ENCODE measurements at places on chromosomes 1 and 21.
A peak's percentile ranks its signal among the peaks of the same experiment; 100 is the strongest.

DNA sequence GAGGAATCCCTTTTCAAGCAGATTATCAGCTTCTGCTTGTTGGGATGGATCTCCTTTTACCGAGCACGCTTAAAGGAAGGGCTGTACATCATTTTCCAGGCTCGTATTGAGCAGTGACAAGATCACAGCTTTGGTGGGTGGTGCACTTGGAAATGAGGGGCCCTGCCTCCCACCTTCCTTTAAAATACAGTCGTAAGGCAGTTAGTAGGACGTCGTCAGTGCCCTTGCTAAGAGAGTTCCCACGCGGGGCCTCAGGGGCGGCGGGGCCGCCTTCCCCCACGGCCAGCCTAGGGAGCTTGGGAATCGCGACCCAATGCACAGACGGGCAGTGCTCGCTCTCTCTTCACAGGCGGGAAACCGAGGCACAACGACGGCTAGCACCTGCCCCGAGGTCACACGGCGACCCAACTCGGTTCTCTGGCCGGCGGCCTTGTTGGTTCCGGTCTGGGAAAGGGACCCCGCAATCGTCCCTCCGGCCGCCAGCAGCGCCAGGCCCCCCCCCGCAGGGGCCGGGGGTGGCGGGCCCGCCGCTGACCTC lies 58.6 kb downstream of the H3-3A start:
- no peak for DNase-seq

DNA sequence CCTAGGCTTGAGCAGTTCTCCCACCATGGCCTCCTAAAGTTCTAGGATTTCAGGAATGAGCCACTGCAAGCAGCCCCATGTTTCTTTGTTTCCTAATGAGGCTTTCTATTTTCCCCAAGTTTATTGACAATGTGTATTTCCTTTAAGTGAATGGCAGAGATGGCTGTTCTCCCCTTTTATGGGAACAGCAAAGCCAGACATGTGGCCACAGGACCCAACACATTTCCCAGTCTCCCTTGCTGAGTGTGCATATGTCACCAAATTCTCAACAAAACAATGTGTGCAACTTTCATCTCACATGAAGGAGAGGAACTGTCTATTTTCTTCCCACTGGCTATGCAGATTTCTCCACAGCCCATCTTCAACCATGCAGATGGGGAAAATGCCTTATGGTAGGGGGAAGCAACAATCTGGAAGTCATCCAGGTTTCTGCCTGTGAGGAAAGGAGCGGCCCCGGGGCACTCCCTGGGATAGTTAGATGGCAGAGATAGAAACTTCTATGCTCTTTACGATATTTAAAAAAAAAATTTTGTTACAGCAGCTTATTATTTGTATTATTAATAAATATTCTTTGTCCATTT lies 28.6 kb upstream of the MAP10 start:
- DNase-seq = no peak

DNA sequence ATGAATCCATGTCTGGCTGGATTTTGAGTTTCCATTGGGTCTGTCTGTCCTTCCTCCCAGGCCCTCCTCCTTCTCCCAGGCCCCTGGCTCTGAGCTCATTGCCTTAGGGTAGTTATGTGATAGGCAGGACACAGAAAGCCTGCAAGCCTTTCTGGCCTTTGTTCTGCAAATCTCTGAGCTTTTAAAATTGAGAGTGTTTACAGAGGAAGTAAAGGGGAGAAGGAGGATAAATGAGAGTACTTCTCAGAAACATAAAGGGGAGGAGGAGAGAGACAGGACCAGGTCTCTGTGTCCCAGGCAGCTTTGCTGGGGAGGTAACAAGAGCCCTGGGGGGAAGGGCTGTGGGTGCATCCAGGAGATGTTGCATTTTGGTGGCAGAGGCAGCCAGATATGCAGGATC lies 126.7 kb downstream of the FOXD2 start:
- DNase-seq = no peak

DNA sequence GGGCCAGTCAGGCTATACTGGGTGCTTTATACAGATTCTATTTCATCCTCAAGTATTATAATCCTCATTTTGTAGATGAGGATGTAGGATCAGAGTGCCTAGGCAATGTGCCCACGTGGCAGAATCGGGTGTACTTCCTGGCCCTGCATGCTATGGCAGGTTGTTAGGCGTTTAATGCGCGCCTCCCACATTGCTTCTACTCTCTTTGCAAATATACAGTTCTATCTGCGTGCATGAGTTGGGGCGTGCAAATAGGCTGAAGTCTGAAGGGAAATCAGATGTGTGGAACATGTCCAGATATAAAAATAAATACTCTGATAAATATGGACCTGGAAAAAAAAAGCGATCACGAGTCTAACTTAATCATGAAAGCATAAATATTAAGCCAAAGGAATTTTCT lies 194.7 kb upstream of the FMN2 start:
- no peak for DNase-seq

GRCh38 chr1:236345728-236346127 lies 48.4 kb upstream of the EDARADD start:
- DNase-seq = no peak

DNA sequence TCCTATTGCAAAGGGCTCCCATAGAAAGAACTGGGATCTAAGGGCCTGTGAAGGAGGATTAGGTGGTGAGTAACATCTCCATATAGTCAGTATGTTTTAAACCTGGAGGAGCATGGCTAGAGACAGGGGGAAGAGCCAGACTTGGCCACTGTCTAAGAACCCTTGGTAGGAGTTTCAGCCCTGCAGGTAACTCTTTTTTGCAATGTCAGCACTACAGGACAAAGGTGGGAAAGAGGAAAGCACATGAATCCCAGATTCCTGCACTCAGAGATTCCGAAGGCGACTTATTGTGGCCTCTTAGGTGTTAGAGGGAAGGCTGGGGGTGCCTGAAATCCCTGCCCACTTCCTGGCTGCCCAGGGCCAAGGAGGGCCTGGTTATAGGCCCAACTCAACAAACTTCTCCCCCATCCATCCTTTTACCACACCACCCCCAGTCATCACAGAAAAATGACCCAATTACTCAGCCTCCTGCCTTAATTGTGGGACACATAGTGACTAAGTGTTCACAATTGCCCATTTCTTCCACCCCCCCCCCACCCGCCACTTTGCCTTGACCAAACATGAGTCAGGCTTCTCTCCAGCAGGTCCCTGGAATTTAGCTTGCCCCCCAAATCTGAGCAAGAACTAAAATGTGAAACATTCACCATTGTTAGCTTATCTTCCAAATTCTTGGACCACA lies 1.9 kb upstream of the NTNG1 start:
- DNase-seq = no peak

GRCh38 chr1:10210841-10211804 lies 753 bp downstream of the KIF1B start:
- DNase-seq = peak; percentile 64

DNA sequence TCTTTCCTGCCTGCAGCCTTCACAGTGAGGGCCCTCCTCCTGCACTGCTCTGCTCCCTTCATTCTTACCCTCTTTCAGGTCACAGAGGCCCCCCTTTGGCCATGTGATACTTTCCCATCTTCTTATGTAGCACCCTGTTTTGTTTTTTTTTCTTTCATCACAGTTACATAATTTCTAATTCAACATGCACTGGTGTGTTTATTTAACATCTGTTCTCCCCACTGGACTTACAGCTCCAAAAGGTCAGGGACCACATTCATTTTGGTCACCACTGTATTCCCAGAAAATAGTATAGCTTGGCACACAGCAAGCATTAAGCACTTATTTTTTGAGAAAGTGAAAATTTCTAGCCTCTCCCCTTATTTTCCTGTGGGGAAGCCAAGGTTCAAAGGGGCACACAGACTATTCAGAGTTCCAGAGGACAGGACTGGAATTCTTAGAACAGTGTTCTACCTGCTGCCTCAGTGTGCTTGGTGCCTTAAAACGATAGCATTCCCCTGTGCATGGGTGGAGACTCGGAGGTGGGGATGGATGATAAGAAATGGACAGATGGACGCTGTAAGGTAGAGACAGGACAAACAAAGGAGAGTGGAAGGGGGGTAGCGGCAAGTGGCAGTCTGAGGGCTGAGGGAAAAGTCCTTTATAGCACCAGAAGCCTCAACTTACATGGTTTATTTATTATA lies 5.3 kb downstream of the DENND2D start:
- no peak for DNase-seq

DNA sequence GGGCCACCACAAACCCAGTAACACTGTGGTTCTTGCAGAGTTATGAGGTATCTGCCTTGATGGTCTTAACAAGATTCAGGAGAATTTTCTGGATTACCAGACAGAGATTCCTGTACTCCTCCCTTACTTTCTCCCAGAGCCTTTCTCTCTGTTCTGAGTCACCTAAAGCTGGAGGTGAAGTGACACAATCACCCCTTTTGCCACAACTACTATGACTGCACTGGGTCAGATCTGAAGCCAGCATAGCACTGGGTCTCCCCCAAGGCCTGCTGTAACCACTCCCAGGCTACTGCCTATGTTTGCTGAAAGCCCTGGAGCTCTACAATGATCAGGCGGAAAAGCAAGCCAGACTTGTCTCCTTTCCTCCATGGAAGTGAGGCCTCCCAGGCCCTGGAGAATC lies 156.7 kb upstream of the NEGR1 start:
- no peak for DNase-seq

GRCh38 chr1:236086537-236086936 lies 21.6 kb upstream of the NID1 start:
- no peak for DNase-seq

DNA sequence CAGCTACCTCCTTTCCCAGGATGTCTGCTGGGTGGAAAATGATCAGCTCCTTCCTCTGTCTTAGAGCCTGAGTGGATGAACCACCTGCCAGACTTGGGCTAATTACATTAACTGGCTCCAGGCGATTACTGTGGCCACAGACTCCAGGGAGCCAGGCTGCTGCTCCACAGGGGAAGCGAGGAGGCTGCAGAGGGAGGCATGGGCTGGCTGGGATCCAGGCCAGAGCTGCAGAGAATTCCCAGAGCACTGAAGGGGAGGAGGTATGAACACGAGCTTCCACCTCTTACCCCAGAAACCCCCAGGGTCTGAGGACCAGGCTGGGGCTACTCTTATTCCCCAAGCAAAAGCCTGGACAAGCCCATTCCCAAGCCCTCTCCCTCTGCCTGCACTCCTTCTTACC lies 136.0 kb upstream of the KLHDC7A start:
- DNase-seq = no peak

DNA sequence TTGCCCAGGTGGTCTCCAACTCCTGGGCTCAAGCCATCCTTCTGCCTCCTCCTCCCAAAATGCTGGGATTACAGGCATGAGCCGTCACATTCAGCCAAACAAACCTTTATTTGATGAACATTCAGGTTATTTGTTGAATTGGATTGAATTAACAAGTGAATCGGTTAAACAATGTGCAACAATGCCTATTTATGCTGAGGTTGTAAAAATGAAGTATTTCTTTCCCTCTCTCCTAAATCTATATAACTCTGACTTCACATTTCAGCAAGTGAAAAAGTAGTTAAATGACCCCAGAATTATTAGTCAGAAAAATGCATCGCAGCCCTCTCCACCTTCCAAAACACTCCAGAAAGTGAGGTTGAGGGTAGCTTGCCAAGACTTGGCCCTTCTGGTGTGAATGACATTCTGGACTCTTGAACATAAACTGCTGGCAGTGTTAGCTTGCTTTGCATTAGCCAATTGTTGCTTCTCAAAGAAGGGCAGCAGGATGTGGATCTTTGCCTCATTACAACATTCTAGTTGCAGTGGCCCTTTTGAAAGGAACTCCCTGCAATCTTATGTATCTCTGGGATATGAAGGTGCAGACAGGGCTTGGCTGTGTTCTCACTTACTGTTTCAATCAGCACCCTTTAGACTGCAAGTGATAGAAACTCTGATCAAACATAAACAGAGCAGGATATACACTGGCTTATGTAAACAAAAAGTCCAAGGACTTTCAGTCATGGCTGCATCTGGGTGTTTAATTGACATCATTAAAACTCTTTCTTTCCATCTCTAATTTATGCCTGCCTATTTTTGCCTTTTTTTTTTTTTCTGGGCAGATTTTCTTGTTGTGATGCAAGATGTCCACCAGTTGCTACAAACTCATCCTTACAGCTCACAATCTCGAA lies 22.4 kb downstream of the EDN2 start:
- no peak for DNase-seq

GRCh38 chr1:214666674-214667073 lies 63.7 kb downstream of the CENPF start:
- DNase-seq = no peak

GRCh38 chr1:21384620-21385019 lies 55.3 kb upstream of the NBPF3 start:
- no peak for DNase-seq

All from urinary bladder (tissue), 4 donors.